ENCODE measurements at places on chromosomes 7 and 10.

GRCh38 chr10:124224331-124225028 lies 131.1 kb upstream of the CHST15 start:
- peak; percentile 26 for DNase-seq

DNA sequence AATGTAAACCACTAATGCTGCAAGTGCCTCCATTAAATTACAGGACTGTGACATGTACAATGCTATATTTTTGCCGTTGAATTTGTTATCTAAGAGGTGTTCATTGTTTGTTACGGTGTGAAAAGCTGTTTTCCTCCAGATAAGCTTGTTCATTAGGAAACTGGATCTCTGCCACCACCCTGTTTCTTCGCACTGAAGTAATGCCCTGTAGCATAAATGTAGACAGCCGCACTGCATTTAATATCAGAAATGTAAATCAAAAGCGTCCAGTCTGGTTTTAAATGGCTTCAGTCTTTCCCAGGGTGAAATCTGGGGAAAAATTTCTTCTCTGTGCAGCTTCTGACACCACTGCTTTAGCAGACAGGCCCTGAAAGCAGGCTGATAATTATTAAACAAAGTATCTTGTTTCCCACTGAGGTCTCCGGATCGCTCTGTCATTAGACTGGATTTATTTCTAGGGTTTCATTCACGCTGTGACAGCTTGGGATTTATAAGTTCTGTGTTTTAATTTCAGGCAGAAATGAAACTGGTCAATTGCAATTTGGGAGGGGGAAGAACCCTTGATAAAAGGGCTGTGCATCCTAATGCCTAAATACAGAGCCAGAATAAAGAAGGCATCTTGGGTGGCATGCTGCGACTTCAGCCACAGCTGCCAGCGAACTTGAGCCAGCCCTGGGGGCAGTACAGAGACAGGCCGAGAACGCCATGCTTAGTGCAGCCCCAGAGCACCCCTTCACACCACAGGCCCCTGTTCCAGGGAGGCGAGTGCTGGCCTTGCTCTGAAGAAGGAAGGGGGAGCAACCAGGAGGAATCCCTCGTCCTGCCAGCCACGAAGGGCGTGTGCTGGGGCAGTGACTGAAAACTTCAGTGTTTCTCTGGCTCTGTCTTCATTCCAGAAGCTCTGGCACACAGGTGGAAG lies 547.7 kb upstream of the GALNT17 start:
- peak; percentile 40 for DNase-seq

DNA sequence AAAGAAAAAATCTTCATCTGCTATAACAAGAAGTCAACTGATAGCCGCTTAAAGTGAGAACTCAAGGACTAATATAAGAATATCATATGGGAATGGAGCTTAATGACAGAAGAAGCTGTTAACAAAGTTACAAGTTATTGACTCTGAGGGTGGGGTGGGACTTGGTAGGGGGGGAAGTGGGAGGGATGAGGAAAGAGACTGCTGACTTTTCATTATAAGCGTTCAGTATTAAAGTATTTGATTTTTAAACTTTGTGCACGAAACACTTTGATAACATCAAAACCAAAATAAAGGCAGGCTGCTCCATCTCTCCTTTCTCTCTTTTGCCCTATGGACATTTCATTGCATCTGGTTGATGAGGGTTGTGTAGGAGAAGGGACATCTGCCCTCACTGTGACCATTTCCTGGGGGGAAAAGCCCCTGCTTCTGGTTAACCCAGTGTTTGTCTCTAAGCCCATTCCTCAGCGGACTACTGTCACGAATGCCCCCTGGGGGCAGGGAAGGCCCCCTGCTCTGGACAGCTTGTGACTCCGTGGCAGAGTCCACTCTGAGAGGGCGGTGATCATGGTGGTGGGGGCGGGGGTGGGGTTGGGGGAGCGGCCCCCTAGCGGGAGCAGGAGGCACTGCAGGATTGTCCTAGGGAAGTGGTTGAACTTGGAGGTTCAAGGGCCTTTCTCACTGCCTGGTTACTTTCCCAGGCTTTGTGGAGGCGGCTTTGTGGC lies 17.4 kb downstream of the SLC13A4 start:
- no peak for DNase-seq

- DNase-seq, result peak; percentile 20
Observed at GRCh38 chr7:67105377-67105776, 108.7 kb downstream of the TYW1 start.

DNA sequence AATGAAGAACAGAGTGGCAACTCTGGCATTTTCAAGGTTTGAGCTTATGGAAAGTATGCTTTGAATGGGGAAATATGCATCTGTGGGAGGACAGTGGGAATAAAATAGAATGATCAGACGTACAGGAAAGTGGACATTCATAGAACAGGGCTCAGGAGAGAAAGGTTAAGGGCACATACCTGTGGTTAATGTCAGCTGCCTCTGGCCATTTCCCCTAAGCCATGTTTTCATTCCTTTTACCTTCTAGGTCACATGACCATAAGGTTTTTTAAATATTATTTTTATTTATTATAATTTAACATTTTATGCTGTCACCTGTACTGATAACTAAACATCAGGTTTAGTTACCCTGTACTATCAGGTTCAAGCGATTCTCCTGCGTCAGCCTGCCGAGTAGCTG lies 52.8 kb downstream of the LRRC4 start:
- no peak for DNase-seq

DNA sequence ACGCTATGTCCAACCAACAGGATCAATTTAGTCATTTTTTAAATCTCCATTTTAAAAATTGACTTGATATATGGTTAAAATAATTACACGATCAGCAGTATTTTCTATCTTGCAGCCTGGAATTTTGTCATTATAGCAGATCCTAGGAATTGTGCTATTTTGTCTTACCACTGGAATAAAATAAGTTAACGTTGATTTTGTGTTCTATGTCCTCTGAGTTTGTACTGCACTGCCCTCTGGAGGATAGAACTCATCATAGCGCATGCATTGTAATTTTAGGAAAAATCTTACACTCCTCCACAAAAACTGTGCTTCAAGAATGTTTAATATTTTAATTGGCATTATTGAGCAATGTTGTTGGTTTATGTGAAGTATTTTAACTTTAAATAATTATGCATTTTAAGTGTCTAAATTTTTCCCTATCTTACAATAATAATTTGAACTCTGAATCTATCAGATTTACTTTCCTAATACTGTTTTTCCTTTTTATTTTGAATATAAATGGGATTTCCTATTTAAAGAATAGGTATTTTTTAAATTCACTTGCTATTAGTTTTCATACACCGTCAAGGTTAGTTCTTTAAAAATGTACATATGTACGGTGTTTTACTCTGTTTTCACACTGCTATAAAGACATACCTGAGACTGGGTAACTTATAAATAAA lies 220.1 kb downstream of the PPP1R3A start:
- peak; percentile 42 for DNase-seq

GRCh38 chr7:3240826-3241430 lies 60.1 kb upstream of the SDK1 start:
- no peak for DNase-seq

GRCh38 chr10:121497513-121498470 lies 100.5 kb downstream of the FGFR2 start:
- DNase-seq, result no peak

Measured in renal cortical epithelial cell (primary cell).